NCI-H2081 (cell line): ENCODE measurements at places on chromosomes 7 and 10.
A peak's percentile ranks its signal among the peaks of the same experiment; 100 is the strongest.

DNA sequence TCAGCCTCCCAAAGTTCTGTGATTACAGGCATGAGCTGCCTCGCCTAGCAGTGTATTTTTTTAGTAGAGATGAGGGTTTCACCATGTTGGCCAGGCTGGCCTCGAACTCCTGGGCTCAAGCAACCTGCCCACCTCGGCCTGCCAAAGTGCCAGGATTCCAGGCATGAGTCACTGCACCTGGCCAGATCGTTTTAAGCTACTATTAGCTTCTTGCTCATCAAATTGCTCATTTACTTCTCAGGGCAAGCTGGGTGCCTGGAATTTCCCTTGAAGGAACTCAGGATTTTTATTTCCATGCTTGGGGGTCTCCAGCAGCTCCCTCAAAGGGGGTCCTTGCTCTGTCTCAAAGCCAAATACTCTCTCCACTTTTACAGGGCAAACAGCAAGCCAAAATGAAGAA is 798.0 kb upstream of the AUTS2 start:
- no peak for DNase-seq

GRCh38 chr7:116502201-116503096 is 2.9 kb downstream of the CAV2 start:
- no peak for DNase-seq

DNA sequence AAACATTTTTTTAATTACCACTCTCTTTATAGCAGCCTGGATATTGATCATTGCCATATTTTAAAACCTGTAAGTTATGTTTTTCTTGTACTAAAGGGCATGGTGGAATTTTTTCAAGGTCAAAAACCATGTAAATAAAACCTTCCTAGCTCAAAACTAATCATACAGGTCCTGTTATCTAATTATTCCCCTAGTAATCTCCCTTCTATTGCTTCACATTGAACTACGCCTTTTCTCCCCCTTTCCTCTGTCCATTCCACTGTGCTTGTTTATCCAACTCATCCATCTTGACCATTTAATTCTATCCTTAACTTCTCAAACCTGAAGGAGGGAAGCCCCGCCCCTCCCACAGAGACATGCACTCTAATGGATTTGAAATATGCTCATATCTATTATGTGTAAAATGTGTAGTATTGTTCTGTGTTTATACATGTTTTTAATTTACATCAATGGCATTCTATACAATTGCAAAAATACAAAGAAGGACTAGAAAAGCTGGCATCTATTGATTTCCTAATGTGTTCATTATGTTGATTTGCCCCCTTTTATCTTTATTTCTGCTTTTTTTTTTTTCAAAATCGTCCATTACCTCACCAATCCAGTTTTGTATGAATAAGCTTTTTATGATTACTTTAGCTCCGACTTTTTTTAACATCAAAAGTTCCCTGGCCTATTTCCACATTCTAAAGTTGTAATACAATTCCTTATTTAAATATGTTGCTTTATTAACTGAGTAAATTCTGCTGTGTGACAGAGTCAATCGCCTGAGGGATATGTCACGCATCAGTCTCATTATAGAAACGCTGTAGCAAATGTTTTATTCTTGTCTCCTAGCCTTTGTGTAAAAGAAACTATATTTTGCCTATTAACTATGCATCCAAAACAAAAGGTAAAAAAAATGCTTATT is 61.0 kb downstream of the MET start:
- DNase-seq: no peak

DNA sequence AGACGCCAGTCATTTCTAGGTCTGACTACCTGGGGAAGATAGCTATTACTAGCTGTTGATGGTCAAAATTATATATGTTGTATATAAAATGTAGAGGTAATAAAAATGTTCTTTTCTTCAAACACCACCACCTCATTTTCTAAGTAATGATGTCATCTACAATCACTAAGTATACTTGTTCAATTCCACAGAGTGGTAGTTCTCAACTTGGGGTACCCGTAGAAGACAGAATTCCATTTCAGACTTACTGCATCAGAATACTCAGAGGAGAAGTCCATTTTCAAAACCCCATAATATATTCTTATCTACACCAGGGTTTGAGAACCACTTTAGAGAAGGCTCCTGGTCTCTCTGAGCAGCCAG is 191.9 kb downstream of the PTN start:
- no peak for DNase-seq

- peak; percentile 7 for DNase-seq
These were observed 60.6 kb upstream of the LAMB1 start for GRCh38 chr7:108063520-108063933.

DNA sequence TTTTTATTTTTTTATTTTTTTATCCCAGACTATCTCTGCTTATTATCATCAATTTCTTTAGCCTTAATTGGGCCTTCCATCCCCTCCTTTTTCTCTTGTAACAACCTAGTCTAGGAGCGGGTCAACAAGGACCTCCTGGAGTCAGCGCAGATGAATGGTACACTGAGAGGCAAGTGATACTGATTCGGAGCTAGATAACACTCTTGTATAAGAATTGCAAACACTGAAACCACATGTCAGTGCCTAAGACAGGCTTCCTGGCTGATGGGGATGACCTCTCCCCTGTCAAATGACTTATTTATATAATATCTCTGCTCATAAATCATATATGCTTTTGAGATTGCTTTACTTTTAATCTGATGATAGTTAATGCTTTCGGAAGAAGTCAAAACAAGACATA is 22.7 kb downstream of the BPGM start:
- DNase-seq: no peak

- DNase-seq: no peak
These were observed 225.9 kb downstream of the PAXIP1 start for GRCh38 chr7:154777023-154777422.

- no peak for DNase-seq
These were observed 37.7 kb downstream of the LRMDA start for GRCh38 chr10:75469006-75469616.

DNA sequence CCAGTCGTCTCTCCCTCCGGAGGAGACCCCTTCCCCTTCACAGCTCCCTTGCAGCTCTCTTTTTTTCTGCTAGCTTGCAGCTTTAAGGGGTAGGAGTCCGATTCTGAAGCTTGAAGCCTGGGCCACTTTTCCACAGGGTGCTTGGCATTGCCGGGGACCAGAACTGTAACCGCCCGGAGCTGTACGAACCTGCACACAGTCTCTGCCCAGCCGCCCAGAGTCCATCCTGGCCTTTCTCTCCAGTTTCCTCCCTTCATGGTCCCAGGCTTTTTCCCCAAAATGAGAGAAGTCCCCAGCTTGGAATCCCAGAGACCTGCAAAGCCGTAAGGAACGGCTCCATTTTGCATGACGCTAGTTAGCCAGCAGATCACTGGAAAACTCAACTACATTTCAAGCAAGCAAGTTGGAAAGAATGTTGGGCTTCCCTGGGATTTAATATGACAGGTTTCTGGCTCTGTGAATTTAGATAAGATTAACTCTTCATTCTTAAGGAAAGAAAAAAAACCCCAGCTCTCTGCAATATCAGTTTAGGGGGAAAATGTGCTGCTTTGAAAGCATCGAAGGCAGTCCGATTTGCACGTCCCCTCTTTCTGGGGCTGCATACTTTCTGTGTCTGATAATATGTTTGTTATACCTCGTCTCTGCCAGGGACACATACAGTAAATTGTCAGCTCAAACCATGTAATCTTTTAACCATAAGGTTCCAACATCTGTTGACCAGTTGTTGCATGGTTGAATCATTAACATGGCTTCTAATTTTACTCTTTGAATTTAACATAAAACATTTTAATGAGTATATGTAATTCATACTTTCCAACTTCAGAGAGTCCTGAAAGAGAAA is 190.0 kb upstream of the LYZL2 start:
- DNase-seq: no peak

DNA sequence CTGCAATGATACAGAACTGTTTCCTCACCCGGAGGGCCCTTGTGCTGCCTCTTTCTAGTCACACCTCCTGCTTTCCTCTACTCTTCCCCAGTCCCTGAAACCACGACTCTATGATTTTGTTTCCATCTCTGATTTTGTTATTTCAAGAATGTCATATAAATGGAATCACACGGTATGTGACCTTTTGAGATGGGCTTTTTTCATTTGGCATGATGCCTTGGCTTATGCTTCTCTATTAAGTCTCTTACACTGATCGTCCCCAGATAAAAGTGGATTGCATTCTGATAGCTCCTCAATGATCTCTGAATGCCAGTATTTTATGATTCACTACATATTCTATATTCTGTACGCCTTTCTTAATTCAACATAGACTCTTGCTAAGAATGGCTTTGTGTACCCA is 78.2 kb downstream of the GALNT11 start:
- DNase-seq: no peak

DNA sequence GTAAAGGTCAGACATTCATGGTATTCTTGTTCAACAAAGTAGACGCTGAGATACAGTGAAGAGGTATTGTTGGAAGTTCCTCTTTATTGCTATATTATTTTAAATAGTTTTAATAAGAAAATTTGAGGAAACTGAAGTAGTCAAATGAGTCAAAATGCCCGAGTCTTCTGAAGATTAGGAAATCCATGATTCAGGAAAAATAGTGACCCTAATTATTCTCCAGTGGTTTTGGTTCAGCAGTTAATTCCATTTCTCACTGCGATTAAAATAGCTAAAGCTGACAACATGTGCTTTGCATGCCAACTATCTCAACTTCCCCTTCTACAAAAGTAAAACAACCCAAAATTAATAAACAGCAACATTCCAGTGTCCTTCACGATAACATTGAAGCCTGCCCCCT is 32.7 kb upstream of the PFKP start:
- no peak for DNase-seq

DNA sequence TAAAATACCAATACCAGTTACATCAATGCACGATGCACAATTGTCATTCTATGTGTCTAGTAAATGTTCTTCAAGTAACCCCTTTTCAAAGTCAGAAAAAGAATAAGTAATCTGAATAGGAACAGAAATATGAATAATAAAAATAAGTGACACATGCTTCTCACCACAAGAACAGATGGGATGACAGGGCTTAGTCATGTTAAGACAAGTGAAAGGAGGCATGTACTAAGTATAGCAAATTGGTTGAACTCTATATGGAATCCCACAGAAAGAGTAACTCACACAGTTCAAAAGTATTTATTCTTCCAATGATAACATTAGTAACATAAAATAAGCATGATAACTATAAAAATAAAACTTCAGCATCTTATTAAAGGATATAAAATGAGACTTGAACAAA is 100.9 kb upstream of the TAS2R16 start:
- DNase-seq: no peak
